PC-9 (cell line): ENCODE measurements at places on chromosomes 1 and 21. TPM values are rescaled to one million over a fixed set of nuclear protein-coding genes. Genes with fewer than 3 reads are reported as not detected.

DNA sequence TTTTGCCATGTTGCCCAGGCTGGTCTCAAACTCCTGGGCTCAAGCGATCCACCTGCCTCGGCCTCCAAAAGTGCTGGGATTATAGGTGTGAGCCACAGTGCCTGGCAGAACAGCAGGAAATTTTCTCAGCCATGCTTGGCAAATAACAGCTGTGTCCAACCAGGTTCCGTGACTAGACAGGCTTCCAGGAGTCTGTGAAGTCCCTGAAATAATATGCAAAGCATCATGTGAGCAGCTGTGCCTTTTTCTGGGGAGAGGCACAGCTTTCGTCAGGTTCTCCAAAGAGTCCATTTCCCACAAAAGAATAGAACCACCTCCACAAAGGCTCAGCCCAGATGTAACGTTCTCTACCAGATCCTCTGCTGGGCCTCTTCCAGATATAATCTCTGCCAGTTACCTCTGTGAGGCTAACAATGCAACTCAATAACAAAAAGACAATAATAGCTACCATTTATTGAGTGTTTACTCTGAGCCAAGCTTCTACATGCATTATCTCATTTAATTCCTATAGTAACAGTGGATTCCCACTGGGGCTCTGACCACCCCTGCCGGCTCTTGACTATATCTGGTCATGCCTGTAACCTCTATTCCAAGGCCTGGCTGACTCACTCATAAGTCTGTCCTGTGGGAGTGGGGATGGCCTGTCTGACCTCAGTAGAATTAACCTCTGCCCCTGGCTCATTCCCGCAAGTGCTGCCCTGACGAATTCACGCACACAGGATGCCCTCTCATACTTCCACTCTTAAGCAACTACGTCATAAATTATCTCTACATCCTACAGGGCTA, 4.0 kb upstream of the NKAIN1 start:
- DNase-seq = no peak

Gene TOMM40L
- 4.3 and 6.7 TPM in 2 replicates for total RNA-seq

Gene LHX8
- total RNA-seq = not detected in 2 replicates

DNA sequence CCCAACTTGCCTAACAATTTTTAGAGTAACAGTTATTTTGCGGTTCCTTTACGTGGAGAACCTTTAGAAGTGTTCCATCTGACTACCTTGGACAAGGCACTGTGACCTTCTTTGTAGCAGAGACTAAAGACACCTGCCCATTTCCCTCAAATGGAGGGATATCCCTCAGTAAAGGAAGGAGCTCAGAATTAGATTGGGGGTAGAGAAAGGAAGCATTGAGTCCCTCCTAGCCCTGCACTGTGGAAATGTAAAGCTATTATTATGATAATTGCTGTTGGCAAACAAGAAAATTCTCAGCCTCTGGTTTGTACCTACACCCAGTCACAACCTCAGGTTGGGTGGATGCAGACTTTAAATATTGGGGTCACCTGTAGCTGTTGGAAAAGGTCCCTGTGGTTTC, 72.6 kb upstream of the MACF1 start:
- DNase-seq = no peak

DNA sequence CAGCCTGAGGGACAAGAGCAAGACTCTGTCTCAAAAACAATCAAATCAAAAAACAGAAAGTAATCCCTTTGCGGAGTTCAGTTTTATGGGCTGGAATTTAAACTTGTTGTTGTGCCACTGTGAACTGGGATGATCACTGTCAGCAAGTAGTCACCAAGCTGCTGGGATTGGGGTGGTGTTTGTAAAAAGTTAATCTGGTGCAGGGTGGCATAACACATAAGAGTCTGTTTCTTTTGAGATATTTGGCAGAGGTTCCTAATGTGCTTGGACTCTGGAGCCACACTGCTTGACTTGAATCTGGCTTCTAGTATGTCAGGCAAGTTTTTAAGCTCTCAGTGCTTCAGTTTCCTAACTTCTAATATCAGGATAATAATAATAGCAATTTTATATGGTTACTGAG, 6.6 kb downstream of the CLIC4 start:
- no peak for DNase-seq

Gene ACAP3
- total RNA-seq = 53.5 and 54.8 TPM in 2 replicates

DNA sequence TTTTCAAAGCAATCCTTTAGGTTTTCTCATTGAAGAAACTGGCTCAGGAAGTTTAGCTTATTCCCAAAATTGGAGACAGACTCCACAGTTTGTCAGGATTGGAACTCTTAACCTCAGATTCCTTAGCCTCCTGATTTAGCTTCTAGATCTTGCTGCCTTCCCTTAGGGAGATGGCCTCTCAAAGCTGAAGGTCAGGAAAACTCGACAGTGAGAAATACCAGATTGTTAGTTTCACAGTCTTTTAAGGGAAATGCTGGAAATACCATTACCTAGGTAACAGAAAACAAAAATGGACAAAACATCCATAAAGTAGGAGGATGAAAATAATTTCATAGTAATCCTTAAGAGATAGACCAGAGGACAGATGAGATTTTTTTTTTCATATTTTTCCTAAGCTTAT, 7.8 kb downstream of the RASAL2 start:
- DNase-seq = no peak

GRCh38 chr1:97050506-97050905, 328.9 kb downstream of the PTBP2 start:
- DNase-seq = no peak

Gene PRELP
- total RNA-seq = not detected in 2 replicates

Gene MEAF6
- 72.3 and 88.7 TPM in 2 replicates for total RNA-seq

DNA sequence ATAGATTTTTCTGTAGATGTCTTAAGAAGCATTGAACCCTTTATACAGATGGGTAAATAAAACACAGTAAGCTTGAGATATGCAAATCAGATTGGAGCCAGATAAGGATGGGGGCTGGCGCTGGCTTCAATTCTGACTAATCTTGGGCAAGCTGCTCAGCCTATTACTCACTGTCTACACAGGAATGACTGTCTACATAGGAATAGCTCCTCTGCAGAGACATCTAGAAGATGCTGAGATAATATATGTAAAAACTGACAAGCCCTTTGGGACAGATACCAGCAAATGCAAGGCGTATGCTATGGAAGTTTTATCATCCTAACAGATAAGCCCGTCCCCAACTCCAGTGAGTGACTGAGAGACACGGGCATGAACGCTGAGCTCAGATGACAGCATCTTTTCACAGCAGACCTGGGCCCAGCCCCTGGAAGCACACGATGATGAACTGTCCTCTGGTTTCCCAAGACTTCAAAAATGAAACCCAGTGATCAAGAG, 1.7 kb downstream of the CLDN14 start:
- DNase-seq = peak; percentile 74

DNA sequence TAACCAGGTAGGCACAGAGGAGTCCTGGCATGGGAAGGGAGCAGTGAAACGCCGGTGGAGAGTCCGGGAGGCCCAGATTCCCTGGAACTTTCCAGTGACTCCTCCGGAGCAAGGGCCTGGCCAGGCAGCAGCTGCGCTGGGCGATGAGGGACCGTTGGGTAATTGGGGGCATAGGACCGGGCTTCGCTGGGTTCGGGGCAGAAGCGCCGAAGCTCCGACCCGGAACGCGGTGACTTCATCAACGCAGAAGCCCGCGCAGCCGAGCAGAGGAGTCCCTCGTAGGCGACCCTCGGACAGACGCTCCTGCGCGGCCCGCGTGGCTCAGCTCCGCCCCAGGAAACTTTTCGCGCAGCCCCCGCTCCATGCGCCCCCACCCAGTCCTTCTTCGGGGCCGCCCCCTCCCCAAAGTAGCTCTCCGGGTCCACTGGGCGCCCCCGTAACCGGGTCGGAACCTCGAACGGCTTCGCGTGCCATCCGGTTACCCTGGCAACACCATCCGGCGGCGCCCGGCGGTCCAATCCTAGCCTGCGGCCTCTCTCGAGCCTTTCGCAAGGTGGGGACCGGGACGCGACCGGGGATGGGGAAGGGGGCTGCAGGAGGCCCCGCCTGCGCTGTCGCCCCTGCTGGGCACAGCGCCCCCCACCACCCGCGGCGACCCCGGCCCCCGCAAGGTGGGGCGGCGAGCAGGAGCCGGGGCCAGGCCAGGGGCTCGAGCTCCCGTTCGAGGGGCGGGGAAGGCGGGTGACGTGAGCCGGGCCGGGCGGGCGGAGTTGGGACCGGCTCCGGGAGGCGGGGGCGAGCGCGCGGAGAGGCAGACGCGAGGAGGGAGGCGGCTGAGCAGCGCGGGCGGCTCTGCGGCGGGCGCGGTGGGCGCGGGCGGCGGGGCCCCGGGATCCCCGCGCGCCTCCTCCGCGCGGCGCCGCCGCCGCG, at the start of gene AJAP1:
AJAP1 (plus strand) TSS at position 814 of the 930 bp plus-strand sequence. CDS start 817 bp downstream, outside the sequence.
- no peak for DNase-seq

DNA sequence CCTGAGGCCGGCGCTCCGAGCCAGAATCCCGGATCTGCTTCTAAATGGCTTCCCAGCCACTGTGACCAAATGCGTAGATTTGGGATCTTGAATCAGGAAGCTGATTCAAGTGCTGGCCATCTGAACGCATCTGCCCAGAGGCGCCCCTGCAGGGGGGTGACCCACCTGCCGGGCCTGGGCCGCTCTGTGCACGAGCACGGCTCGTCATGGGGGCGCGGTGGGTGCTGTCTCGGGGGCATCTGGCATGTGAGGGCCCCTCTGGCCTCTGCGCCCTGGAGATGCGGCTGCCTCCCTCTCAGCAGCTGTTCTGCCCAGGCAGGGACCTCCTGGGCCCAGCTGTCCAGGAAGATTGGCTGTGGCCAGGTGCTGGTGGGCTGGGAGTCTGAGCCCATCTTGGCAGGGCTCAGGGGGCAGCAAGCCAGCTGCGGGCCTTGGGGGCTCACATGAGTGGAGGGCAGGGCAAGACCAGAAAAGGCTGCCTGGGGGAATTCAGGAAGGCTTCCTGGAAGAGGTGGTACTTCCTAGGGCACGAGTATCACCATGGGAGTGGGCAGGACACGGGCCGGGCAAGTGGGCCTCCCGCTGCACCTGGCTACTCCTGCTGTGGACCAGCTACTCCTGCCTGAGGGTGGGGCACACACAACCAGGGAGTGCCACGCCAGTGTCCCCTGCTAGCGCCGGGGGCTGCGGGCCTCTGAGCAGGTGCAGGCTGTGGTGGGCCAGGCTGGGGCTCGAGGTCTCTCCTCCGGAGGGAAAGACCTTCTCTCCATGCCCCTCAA, 25.1 kb downstream of the PLCH2 start:
- DNase-seq = no peak

Gene WLS
- 19.8 and 30.5 TPM in 2 replicates for total RNA-seq

DNA sequence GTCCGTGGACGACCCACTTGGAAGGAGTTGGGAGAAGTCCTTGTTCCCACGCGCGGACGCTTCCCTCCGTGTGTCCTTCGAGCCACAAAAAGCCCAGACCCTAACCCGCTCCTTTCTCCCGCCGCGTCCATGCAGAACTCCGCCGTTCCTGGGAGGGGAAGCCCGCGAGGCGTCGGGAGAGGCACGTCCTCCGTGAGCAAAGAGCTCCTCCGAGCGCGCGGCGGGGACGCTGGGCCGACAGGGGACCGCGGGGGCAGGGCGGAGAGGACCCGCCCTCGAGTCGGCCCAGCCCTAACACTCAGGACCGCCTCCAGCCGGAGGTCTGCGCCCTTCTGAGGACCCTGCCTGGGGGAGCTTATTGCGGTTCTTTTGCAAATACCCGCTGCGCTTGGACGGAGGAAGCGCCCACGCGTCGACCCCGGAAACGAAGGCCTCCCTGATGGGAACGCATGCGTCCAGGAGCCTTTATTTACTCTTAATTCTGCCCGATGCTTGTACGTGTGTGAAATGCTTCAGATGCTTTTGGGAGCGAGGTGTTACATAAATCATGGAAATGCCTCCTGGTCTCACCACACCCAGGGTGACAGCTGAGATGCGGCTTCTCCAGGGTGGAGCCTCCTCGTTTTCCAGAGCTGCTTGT, 32.4 kb downstream of the PRMT2 start:
- peak; percentile 56 for DNase-seq

- DNase-seq = no peak
These were observed 36.1 kb downstream of the LRIF1 start for GRCh38 chr1:110927484-110928075.

DNA sequence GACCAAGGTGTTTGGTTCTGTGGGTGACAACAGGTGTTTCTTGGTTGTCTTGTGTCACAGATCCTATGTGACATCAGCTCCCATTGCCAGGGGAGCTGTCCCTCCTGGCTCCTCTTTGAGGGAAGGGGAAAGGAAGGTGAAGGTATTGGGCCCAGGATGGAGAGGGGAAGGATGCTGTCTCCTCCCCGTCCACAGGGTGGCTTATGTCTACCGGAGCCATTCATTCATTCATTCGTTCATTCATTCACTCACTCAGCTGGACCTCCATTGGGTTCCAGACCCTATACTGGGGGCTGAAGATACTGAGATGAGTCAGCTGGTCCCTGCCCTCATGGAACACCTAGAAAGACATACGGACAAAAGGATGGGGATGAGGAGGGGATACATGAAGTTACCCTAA, 38.9 kb downstream of the EPHB2 start:
- DNase-seq = no peak

- DNase-seq = no peak
These were observed 24.5 kb downstream of the CFHR5 start for GRCh38 chr1:197001828-197002227.

GRCh38 chr1:45095450-45095849, 83.4 kb downstream of the UROD start:
- no peak for DNase-seq

- DNase-seq = peak; percentile 54
These were observed 9.6 kb downstream of the ENSA start for GRCh38 chr1:150619576-150620509.

Gene ERICH3
- not detected in 2 replicates for total RNA-seq

GRCh38 chr1:100661176-100661575, 58.4 kb upstream of the VCAM1 start:
- DNase-seq = peak; percentile 23

Gene S100A3
- 1.5 and 2.4 TPM in 2 replicates for total RNA-seq

DNA sequence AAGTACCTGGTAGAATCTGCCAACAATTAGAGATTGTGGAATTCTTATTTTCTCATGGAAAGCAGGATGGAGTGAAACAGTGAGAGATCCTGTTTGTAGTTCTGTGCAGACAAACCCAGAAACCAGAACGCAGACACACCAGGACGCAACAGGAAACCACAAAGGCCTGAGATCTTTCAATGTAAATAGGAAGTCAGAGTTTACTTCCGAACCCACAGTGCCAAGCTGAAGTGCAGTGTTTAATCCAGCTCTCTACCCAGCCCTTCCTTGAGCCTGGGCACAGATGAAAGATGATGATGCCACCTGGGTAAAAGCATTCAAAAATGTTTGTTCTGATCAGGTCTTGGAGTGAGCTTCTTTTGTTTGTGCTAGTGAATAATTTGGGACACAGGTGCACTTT, 244.2 kb upstream of the HOOK1 start:
- no peak for DNase-seq

Gene GSTM4
- 38.8 and 52.0 TPM in 2 replicates for total RNA-seq

Gene NEK2
- total RNA-seq = 56.0 and 60.5 TPM in 2 replicates

GRCh38 chr1:205251576-205251975, 23.8 kb downstream of the TMCC2 start:
- no peak for DNase-seq

- peak; percentile 69 for DNase-seq
These were observed 2.7 kb downstream of the PDE9A start for GRCh38 chr21:42655796-42656770.

DNA sequence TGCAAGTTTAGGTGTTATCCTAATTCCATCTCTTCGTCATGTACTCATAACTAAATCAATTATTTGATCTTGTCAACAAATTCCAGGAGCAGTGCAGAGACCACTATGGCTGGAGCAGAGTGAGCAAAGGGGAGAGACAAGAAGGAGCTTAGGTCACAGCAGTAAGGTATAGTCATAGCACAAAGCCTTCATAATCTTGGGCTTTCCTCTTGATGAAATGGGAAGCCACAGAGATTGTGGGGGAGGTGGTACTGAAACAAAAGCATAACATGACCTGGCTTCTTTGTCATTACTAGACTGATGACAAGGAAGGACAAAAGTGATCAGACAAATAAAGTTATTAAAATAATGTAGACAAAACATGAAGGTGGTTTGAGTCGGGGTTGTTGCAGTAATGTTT, 60.1 kb upstream of the PTGS2 start:
- DNase-seq = no peak

- no peak for DNase-seq
These were observed 15.3 kb downstream of the CLSTN1 start for GRCh38 chr1:9808459-9808858.
